ENCODE measurements at places on chromosomes 5 and 9.

DNA sequence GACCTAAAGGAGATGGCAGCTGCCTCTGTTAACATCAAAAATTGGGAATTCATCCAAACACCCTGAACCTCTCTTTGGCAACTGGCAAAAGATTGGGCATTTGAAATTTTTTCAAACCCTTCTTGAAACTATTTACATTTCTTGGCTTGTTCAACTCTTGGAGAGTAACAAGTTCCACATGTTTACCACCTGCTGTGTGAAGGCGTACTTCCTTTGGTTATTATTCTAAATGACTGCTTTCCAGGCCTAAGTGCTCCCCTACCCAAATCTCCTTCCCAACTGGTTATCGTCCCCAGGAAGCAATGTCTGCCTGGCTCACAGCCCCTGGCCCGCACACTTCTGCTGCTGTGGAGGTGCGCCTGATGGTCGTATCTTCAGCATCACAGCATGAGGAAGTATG is 422.7 kb downstream of the DMAC1 start:
- no peak for DNase-seq

GRCh38 chr9:97412626-97413385 is 910 bp downstream of the TDRD7 start:
- no peak for DNase-seq

DNA sequence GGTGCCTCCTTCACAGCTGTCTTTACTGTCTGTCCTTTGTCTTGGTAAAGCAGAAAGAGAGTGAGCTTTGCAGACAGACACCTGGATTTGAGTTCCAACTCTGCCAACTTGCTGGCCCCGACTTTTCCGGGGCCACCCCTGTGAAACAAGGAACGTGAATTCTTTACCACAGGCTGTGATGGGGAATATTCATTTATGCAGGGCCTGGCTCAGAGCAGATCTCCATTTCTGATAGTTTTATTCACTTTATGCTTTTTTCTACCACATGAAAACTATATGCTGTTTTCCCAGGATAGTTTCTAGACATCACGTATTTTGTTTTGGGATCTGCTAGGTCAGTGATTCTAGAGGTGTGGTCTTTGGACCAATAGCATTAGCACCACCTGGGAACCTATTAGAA is 211.8 kb downstream of the GRIA1 start:
- no peak for DNase-seq

- no peak for DNase-seq
These were observed 68.4 kb downstream of the RAD23B start for GRCh38 chr9:107351382-107352045.

- no peak for DNase-seq
These were observed 8.0 kb upstream of the FAM120AOS start for GRCh38 chr9:93461414-93461743.

DNA sequence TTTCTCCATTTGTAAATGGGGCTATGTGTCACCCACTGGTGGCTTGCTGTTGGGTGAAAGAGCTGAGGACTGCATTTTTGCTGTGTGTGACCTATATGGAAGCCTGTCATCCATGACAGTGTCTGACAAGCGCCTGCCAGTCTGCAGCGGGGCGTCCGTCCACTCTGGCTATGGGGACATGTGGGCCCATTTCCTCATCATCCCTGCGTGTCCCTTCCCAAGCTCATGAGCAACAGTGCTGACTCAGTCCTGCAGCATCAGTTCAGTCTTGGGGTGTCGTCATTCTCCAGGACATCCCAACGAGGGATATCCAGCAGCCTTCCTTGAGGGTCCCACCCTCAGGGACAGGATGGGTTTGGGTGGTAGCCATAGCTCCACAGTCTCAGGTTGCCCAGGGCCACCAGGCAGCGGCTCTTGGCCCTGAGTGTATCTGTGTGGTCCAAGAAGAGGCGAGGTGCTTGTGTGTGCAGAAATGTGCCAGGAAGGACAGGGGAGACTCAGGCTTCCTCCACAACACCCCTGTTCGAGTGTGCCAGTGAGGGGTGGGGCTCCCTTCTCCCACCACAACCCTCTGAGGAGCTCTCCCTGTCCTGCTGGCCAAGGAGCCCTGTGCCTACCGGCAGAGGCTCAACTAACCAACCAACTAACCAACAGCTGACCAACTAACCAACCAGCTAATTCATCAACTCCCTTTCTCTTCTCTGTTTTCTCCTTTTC is 2.1 kb downstream of the FGD3 start:
- DNase-seq = no peak

GRCh38 chr9:37515620-37516258 is 30.0 kb downstream of the POLR1E start:
- no peak for DNase-seq

DNA sequence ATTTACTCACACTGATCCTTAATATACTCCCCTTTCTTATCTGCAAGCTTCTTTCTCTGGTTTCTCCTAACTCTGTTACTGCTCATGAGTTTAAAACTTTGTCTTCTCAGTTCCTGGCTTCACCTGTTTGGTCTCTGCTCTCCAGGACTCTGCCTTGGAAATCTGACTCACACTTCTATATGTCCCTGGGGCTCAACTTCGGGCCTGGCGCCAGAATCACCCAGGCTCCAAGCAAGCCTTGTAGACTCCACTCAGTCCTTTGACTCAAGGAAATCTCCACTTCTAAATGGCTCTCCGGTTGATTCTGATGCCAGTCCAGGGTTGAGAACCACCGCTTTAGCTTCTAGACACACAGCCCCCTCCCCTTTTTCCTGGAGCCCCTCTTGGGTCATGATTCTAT is 57.8 kb downstream of the TMC1 start:
- no peak for DNase-seq

DNA sequence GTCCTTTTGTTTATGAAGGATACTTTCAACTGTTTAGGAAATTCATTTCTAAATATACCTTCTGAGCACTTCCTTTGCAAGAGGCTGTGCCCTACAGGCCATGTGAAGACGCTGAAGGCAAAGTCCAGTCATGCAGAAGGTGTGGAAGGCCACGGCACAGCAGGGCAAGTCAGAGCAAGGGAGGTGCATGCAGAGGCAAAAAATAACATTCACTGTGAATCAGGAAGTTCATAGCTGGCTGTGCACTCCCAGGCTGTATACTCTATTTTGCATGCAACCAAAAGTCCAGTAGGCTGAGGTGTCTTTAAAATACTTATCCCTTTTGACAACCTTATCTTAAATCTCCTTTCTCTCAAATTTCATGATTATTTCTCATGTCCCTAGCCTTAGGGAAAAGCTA is 50.3 kb downstream of the GNAQ start:
- DNase-seq = no peak

- DNase-seq = no peak
These were observed 733.4 kb downstream of the TLE4 start for GRCh38 chr9:80305136-80305535.

GRCh38 chr5:129496421-129496820 is 36.3 kb downstream of the ADAMTS19 start:
- no peak for DNase-seq

- no peak for DNase-seq
These were observed 291.3 kb upstream of the ADAMTSL1 start for GRCh38 chr9:18182636-18183035.

DNA sequence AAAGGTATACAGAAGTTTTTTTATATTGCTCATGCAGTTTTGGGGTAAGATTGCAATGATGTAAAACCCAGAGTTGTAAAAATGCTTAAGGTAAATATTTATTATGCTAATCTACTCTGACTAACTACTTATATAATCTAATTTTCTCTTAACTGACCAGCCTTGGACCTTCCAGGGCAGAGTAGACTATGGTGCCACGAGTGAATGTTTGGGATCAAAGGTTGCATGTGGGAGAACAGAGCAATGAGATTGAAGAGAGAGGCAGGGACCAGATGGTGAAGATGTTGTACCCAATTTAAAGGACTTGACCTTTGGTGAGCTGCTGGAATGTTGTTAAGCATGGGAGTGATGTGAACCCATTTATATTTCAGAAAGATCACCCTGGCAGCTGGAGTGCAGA is 34.8 kb upstream of the PANK3 start:
- DNase-seq = no peak

- DNase-seq = no peak
These were observed 59.1 kb upstream of the TBC1D2 start for GRCh38 chr9:98314381-98315066.

- no peak for DNase-seq
These were observed 104.3 kb upstream of the PITX1 start for GRCh38 chr5:135138116-135138850.

DNA sequence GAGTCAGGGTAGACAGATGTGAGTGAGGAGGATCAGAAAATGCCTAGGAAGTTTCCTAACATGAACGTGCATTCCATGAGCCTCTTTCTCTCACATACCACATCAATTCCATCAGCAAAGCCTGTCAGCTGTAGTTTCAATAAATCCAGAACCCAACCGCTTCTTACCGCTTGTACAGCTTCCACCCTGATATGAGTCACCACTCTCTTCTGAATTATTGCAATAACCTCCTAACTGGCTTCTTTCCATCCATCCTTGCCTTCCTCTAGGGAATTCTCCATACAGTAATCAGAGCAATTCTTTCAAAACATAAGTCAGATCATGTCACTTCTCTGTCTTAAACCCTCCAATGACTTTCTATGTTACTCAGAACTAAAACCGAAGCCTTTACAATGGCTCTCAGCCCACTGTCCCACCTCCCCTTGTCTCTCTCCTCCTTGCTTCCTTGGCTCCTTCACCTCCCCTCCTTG is 8.1 kb upstream of the RAD23B start:
- no peak for DNase-seq

- no peak for DNase-seq
These were observed 14.6 kb downstream of the RECK start for GRCh38 chr9:36051317-36051716.

GRCh38 chr9:126317513-126317912 is 9.1 kb upstream of the MVB12B start:
- DNase-seq = no peak

DNA sequence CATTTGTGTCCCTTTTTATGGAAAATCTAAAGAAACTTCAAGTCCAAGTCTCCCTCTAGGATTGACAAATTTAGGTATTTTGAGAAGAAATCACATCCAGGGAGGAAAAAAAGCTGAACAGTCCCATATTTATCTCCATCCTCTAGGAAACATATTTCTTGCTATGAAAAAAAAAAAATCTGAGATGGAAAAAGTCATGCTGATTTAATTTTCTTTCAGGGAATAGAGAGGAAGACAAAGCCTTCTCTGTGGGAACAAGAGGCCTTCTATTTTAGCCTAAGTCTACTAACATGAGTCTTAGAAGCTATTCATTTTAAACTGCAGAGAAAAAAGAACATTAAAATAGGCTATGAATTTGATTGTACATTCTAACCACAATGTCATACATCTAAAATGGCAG is 63.1 kb upstream of the CDK5RAP2 start:
- DNase-seq = no peak

DNA sequence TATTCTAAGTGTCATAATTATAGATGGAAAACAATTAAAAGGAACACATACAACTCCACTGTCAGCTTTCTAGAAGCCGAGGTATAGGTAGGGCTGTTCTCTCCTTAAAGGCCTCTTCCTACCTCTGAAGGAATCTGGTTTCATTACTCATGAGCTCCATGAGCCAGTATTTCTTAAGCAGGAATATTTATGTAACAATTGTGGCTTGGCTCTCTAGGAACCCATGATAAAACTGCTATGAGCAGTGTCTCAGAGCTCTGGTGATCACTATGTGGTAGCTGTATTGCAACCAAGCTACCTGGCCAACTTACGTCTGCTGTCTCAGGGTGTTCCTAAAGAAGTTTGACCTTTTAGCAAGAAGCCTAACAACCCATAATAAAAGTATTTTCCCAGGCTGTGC is 157.7 kb downstream of the CEP120 start:
- DNase-seq = no peak

- peak; percentile 75 for DNase-seq
These were observed 158.1 kb upstream of the SHB start for GRCh38 chr9:38227061-38227540.

GRCh38 chr5:124902097-124902821 is 155.8 kb upstream of the ZNF608 start:
- DNase-seq = peak; percentile 58

- no peak for DNase-seq
These were observed 95.3 kb upstream of the SLC28A3 start for GRCh38 chr9:84435902-84436301.

DNA sequence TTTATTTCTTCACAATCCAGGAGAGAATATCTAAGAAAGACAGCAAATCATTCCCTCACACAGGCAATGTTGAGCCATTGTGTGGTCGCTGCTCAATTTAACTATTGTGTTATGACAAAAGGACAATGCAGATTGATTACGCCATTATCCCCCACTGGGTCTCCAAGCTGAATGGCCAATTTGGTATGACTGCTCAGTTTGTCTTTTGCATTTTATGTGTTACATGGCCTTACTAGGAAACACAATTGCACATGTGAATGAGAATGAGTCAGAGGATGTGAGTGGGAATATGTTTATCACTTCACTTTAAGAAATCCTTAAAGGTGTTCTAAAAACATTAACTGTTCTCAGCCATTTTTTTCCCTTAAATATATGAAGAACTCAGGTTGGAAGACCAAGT is 108.3 kb downstream of the FAM174A start:
- DNase-seq = no peak

GRCh38 chr9:69168709-69169217 is 5.3 kb upstream of the TJP2 start:
- DNase-seq = peak; percentile 58

- DNase-seq = no peak
These were observed 13.4 kb upstream of the CCL27 start for GRCh38 chr9:34675869-34676268.

DNA sequence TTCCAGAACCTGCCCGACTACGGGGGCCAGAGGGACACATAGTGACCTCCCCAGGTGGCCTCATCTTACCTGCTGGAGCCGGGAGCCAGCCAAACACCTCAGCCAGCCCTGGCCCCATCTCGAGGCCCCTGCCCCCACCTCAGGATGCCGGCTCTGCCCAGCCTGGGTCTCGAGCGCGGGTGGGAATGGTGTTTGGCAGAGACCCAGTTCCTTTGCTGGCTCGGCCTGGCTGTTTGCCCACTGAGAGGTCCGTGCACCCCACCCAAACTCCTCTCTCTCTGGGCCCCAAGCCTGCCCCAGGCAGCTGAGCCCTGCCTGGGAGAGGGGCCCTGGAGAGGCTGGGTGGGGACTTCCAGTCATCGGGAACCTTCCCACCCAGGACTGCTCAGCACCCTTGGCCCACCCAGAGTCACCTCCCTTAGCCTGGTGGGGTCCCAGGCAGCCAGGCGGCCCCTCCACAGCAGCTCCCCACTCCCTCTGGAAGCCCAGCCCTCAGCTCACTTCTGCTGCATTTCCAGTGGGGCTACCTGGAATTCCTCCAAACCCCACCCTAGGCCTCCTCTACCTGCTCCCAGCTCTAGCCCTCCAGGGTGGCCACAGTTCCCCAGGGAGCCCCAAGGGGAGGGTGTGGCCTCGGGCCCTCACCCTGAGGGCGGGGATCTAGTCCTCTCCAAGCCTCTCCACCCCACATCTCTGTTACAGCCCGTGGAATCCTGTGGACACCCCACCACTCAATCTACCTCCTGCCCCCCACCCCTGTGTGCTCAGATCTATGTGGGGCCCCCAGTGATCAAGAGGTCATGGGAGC is 42.4 kb upstream of the UBAC1 start:
- no peak for DNase-seq

DNA sequence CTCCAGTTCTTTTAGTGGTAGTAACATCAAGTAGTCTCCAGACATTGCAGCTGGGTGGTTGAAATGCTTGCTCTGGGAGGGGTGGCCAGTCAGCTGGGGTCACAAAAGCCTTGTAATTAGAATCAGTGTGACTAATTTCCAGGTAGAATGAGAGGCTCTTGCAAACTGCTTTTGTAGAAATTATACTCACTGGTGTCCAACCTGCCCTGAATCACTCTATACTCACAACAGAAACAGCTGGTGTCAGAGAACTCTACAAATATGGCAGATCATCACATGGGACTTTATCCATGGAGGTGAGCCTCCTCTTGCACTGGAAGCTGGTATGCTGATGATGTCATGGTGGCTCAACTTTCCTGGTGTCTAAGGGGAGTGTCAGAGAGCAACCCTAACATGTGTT is 71.3 kb downstream of the SH3TC2 start:
- DNase-seq = no peak
